ENCODE measurements at places on chromosomes 1 and 21.

- DNase-seq = peak; percentile 30
Measured at GRCh38 chr1:156194300-156194652, 372 bp downstream of the SLC25A44 start.

GRCh38 chr1:109996476-109996875 is 11.9 kb downstream of the AHCYL1 start:
- DNase-seq = no peak

- peak; percentile 68 for DNase-seq
Measured at GRCh38 chr21:16419188-16419921, 689.6 kb downstream of the USP25 start.

DNA sequence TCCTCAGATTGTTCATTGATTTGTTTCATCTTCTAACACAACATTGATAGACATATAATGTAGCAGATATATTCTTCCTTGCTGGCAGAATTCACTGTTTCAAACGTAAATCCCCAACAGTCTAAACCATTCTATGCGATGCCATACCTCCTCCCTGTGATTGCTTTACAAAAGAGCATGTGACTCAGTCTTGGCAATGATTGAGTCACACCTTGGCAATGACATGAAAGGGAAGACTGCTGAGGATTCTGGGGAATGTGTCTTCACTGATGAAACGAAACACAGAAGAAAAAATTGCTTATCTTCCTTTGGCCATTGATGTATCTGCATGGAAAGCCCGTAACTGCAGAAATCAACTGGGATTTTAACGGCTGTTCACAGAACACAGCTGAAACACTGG is 409.6 kb upstream of the ZRANB2 start:
- no peak for DNase-seq

- no peak for DNase-seq
Measured at GRCh38 chr1:152495066-152495675, 15.4 kb upstream of the LCE5A start.

DNA sequence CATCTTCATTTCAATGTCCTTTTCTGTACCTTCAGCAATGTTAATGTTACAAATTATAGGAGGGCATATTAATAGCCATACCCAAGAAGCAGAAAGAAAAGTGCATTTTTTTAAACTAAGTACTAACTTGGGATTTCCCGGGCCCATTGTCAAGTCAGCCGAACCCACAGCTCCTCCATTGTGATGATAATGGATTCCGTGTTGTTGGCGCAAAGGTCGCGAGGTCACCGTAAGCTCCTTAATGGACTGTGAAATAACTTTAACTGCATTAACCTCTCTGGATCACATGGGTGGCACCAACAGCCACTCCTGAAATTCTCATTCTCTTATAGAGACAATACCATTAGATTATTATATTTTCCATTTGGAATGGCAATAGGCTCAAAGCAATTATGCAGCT is 250.6 kb upstream of the RRP15 start:
- DNase-seq = no peak

DNA sequence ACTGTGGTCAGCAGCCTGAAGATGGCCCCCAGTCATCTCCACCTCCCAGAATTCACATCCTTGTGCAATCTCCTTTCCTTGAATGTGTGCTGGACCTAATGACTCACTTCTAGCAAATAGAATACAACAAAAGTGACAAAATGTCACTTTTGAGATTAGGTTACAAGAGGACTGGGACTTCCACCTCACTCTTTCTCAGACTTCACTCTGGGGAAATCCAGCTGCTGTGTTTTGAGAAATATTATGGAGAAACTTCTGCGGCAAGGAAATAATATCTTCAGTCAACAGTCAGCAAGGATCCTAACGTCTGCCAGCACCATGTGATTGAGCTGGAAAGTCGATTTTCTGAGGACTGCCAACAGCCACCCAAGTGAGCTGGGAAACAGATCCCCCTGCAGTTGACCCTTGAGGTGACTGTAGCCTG is 70.5 kb upstream of the GADD45A start:
- no peak for DNase-seq

GRCh38 chr21:45297329-45297728 is 9.6 kb upstream of the POFUT2 start:
- no peak for DNase-seq

DNA sequence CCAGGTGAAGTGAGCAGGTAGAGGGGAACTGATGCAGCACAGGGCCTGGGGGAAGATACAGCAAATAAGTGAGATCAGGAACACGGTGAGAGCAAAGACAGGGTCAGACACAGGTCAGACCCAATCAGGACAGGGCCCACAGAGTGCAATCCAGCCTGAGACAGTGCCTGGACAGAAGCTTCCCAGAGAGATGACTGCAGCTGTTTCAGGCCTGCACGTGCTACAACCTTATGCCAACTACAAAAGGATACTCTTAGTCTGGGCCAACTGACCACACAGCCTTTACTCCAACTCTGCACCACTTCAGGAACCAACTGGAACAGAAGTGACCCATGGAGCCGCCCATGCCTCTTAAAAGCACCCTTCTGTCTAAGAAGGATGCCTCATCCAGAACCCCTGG is 228.0 kb downstream of the TOMM20 start:
- no peak for DNase-seq

GRCh38 chr1:45809761-45810160 is 6.3 kb downstream of the MAST2 start:
- no peak for DNase-seq

DNA sequence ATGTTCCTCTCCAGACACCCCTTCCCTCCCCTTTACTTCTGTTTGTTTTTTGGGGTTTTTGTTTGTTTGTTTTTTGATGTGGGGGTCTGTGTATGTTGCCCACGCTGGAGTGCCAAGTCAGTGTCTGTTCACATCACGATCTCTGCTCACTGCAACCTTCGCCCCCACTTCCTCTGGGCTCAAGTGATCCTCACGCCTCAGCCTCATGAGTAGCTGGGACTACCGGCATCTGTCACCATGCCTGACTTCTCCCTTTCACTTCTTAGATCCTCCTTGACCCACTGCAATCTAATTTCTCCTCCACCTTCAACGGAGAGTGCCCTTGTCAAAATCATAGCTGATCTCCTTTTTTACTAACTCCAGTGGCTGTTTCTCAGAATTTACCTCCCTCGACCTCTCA is 100.7 kb upstream of the KIF26B start:
- peak; percentile 14 for DNase-seq

- DNase-seq = no peak
Measured at GRCh38 chr1:228094432-228095016, 8.6 kb downstream of the C1orf35 start.

DNA sequence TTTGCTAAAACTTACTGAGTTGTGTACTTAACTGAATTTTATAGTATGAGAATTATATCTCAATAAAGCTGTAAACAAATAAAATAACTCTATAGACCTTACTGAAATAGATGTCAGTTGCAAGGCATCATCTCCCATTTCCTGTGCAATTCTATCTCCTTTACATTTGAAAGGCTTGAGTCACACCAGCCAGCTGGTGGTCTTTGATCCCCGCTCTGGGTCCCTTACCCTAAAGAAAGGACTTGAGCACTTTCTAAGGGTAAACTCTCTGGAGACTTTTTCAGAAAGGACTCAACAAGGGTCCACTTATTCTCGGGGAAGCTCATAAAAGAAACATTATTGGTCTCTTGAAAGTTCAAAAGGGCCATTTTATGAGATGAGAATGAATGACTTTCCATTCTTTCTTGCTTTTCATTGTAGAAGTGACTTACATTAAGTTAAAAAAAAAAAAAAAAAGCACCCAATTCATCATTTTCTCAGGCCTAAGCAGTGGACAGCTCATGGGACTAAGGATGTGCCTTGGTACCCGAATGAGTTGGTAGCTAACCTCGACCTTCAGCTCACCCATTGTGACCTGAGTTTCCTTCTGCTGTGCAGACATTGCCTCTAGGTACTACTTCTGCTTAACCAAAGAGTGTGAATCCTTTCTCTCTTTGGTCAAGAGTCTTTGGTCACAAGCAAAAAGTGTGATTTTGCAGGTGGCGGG is 147.0 kb upstream of the COA6 start:
- no peak for DNase-seq

GRCh38 chr1:201381130-201381529 is 3.6 kb upstream of the TNNT2 start:
- no peak for DNase-seq

GRCh38 chr21:36229181-36229580 is 72.6 kb downstream of the DOP1B start:
- no peak for DNase-seq

GRCh38 chr1:228219962-228220780 is 12.3 kb downstream of the OBSCN start:
- DNase-seq = no peak

- DNase-seq = no peak
Measured at GRCh38 chr1:66261364-66261763, 272.6 kb upstream of the SGIP1 start.

- peak; percentile 54 for DNase-seq
Measured at GRCh38 chr1:41268154-41268770, 26.2 kb upstream of the SCMH1 start.

DNA sequence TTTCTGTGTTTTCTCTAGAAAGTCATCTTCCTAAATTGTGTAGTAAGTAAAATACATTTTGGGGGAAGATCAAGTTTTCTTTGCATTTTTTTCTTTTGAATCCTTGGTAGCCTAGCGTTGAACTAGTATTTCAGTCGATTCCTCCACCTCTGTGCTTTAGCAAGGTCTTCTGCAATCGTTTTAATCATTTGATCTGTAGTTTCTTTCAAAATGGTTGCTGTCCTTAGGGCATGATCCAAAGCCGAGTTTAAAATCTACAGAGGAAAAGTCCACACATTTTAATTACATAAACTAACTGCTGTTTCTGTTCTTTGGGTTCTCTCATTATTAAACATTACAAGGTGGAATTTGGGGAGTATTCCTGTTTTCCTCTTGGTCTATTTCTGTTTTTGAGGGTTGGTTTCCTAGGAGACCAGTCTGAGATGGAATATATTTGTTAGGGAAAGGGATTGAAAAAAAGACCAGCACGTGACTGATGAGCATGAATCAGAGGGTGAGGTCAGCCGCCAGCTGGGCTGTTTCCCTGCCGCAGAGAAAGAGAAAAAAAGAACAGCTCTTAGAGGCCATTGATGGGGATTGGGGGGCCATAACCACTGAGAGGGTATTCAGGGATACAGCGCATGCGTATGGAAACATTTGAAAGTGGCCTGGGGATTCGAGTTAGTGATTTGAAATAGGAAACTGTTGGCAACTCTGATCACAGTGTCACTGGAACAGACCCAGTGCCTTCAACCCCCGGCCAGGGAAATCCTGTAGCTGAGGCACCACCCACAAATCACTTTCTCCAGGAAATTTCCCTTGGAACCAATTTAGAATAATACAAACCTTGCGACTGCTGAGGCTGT is 40.6 kb downstream of the AKNAD1 start:
- DNase-seq = peak; percentile 95

DNA sequence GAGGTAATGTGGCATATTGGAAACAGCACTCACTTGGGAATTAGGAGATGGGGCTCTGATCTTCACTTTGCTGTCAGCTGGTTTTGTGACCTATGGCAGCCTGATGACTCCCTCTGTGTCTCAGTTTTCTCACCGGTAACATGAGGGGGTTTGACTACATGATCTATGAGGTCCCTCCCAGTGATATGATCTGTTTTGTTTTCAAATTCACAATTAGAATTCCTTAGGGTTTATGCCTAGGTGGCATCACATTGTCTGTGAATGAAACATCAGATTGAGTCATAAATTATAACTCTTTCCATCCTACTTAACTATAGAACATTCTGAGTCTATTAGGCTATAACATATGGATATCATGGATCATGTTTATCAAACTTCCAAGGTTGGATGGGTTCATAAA is 386.6 kb downstream of the PTBP2 start:
- DNase-seq = no peak
